ENCODE measurements at places on chromosomes 2 and 18. TPM values are rescaled to one million over a fixed set of nuclear protein-coding genes. Genes with fewer than 3 reads are reported as not detected.

DNA sequence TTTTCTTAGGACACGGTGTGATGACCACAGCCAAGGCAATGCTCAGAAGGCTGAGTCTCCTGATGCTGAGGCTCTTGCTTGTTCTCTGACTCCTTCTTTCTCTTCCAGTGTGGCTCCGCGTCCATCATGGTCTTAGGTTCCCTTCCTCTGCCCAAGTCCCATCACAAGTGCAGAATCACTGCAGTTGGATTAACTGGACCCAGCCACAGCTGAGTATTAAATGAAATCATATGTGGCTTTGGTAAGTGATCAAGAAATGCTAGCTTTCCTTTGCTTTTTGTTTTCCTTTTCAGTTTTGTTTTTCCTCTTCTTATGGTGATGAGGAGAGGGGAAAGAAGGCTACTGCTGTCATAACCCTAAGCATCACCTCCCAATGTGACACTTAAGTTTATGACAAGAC is 375.8 kb downstream of the INSIG2 start:
- no peak for DNase-seq

DNA sequence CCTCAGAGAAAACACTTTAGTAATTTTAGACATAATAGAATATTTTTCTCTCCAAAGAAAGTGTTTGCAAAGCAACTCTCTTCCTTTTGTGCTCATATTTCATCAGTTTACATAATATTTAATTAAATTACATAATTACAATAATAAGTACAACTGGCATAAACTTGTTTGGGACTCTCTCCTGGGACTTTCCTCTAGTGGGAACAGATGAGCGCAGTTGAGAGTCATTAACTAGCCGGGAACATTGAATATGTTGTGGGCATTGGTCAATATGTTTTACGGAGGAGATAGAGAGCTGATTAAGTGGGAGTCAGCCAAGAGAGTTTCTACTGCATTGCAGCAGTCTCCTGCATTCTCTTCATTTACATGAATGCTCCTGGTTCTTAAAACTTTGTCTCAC is 607.7 kb downstream of the ARHGAP15 start:
- DNase-seq, result no peak

DNA sequence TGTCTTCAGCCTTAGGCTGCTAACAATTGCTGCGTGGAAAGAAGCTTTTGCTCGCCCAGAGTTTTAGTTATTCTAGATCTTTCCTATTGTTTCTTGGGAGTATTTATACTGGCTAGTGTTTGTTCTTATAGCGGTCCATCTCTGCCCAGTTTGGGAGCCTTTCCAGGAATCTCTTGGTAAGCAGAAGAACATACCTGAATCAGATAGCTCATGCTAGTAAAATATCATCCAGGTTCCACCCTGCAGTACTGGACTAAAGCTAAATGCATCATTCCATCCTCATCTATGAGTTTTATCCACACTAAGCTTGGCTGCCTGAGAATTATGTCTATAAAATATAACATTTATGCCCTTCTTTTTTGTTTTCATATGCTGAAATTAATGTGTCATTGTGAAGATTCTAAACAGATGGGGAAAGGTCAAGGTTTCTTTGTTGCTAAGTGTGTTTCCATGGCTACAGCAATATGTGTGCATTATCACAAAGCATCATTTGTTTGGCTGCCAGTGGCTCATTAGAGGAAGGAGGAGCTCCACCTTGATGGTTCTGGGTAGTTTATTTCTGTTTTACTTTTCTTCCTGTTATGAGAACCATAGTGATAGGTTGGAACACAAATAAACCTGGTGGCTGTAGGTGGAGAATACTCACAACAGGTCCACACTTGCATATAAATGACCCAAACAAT is 182.8 kb downstream of the PIK3C3 start:
- no peak for DNase-seq

DNA sequence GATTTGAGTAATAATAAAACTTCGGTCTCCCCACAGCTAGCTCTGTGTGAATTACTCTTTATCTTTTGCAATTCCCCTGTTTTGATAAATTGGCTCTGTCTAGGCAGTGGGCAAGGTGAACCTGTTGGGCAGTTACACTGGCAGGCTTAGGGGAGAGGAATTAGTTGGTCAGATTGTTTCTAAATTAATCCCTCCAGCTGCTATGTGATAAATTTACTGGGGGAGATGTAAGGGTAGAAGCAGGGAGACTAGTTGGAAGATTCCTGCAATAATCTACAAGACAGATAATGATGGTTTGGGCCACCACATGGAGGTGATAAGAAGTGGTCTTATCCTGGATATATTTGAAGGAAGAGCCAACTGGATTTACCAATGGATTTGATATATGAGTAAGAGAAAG is 118.5 kb upstream of the TACR1 start:
- DNase-seq, result no peak

- DNase-seq, result no peak
Observed at GRCh38 chr2:37617119-37617892, 54.1 kb downstream of the CDC42EP3 start.

The OSR1 gene
- not detected for total RNA-seq

The LTBP1 gene
- 0.10 TPM for total RNA-seq

- no peak for DNase-seq
Observed at GRCh38 chr2:195408196-195408595, 248.8 kb upstream of the SLC39A10 start.

- DNase-seq, result peak; percentile 75
Observed at GRCh38 chr2:33598561-33599174, 431 bp downstream of the FAM98A start.

The TNS1 gene
- total RNA-seq, result 0.40 TPM

DNA sequence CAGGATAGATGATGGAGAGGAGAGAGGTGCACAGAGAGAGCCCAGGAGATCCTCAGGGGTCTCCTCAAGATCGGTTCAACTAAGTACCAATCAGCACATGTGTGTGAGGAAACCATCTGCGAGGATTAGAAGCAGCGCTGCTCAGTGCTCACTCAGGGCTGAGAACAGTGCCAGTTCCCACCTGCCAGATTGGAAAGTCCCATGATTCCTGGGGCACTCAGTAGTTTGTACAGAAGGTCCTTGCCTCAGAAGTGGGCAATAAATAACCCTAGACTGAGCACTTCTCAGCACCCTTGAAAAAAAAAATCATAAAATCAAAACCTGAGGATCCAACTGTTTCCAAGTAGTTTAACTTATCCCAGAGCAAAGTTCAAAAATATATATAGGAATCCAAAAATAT is 53.8 kb downstream of the SEMA4F start:
- no peak for DNase-seq

- no peak for DNase-seq
Observed at GRCh38 chr2:11270891-11271290, 73.5 kb downstream of the ROCK2 start.

The LANCL1 gene
- total RNA-seq, result 46.1 TPM

DNA sequence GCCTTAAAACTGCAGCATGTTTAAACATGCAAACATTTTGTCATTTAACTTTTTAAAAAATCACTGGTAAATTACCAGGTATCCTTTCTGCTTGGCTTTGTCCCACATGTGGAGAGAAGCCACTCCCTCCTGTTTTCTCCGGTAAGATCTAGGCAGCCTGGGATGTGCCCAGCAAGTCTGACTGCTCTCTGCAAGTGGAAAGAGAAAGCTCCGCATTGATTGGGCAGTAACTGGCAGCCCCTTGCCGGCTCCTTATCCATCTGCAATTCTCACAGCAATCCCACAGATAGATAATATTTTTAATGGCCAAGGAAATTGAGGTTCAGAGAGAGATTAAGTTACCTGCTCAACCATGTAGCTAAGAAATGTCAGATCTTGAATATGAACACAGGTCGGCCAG is 136.1 kb downstream of the TMEM200C start:
- no peak for DNase-seq

- no peak for DNase-seq
Observed at GRCh38 chr2:118721817-118722551, 125.5 kb downstream of the EN1 start.

DNA sequence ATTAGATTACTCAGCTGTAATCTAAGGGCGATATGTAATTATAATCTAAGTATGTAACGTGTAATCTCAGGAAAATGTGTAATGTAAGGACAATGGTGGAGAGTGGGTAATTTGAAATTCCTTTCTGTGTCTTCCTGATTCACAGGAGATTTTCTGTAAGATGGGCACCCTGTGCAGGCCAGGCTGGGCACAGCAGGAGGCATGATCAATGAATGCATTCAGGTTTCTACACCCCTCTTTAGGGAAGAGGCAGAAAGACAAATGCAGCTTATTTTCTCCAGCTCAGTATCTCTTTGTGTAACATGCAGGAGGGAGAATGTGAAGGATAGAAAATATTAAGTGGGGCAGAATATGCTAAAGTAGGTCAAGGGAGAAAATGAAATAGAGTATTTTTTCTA is 320.1 kb downstream of the PIK3C3 start:
- DNase-seq, result no peak

GRCh38 chr2:173184031-173185004 is 108.7 kb downstream of the MAP3K20 start:
- no peak for DNase-seq

The LHCGR gene
- not detected for total RNA-seq

The CBLN2 gene
- not detected for total RNA-seq

DNA sequence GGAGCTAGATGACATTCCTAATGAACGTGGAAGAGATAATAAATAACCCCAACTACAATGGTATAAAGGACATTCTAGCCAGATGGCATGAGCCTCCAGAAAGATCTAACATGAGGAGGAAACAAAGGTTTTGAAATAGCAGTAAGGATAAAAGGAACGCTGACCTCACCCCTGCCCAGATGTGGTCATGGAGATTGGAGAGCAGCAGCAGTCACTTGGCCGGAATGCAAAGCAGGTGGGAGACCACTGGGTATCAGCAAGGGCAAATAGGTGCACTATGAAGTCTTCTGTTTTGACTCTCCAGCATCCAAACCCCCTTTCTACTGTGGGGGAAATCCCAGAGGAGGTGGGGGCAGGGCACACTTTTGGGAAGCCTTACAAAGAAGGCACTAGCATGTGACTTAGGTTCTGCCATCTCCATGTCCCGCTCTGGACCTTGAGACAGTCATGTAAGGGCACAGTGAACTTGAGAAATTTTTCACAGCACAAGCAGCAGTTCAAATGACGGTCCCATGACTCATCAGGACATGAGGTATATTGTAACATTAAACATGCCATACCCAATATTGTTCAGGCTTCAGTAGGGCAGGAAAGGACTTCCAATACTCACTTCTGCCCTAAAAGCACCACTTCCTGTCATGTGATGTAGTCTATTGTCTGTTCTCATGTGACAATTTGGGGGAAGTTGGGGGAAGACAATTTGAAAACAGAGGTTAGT is 55.2 kb downstream of the METTL4 start:
- peak; percentile 54 for DNase-seq

The RAPGEF4 gene
- 0.35 TPM for total RNA-seq

The FBXO48 gene
- total RNA-seq, result 1.1 TPM

The GPR75 gene
- 0.10 TPM for total RNA-seq

The CRYGD gene
- not detected for total RNA-seq

DNA sequence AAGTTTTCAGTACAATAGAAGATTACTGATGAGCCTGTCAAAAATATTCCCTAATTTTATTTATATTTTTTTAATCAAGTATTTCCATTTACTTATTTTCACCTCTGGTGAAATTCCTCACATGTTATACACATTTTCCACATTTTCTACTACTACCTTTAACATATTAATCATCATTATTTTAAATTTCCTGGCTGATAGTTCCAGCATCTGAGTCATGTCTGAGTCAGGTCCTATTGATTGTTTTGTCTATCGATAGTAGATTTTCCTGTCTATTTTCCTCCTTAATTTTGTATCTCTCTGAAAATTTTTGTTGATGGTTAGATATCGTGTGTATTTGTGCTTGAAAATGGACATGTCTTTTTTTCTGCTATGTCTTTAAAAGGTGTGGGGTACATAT is 211.8 kb upstream of the DSEL start:
- DNase-seq, result no peak

DNA sequence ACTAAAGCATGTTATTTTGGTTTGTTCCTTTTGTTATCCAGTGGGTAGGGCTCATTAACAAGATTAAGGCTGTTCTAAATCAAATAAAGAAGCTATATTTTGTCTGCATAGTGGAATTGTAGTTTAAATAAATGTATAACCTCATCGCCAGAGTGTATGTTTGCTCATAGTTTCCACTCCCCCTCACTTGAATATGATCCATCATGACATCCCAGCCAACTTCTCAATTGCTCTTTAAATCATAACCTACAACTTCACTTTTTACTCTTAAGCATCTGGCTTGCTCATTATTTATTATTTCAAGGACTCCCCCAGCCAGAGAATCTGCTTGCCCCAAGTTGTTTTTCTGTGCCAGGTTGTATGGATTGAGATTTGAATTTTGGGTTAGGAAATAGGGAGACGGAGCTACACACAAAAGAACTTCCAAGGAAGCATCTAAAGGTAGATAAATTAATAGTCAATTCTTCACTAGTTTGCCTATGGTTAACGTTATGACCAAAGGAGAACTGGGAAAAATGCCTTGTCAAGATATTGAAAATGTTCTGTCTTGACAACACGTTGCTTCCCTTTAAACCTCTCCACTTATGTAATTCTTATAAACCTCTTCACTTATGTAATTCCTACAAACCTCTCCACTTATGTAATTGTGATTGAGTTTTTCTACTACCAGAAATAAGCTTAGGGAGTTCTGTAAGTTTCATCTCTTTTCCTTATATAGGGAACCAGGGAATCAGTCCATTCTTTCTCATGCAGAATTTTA is 55.4 kb upstream of the UPP2 start:
- DNase-seq, result no peak

DNA sequence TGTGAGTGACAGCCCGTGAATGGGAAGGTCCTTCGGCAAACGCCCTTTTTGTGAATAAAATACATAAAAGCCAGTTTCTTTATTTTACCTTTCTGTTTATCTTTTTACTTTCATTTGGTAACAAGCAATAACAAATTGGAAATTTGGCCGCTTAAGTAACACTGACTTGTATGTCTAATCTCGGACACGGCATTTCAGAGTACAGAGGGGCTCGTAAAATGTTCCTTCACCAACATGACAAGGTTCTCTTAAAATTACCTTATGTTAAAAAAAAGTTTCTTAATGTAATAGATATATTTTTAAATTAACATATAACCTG is 558 bp upstream of the NEMP2 start:
- DNase-seq, result no peak

GRCh38 chr2:160878618-160879017 is 281.6 kb upstream of the TANK start:
- no peak for DNase-seq

DNA sequence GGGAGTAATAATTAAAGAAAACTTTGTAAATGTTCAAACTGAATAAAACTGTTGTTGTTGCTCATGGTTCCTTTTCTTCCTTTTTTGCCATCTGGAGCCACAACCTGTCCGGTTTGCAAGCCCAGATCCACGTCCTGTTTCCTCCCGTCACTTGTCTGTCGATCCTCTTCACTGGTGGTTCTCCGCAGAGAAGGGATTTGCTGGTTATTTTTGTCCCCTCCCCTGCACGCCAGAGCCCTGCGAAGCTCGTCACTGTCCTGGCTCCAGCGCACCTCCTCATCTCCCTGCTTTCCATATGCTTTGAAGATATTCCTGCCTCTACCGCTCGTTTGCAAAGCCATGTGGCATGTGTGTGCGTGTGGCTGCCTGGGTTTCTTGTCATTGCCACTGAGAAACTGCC is 461.4 kb downstream of the RNF144A start:
- no peak for DNase-seq

GRCh38 chr2:7047661-7048060 is 130.4 kb downstream of the RNF144A start:
- no peak for DNase-seq

All from activated naive CD4-positive, alpha-beta T cell treated with anti-CD3 and anti-CD28 coated beads for 36 hours (primary cell).